Activated T-helper 1 cell treated with Interleukin-2 at 50 U/mL for 16 hours (primary cell): ENCODE measurements at places on chromosomes 7 and 10.

- no peak for DNase-seq
These were observed 98.6 kb downstream of the GRM8 start for GRCh38 chr7:127154101-127154500.

GRCh38 chr7:129803546-129804081, 149.1 kb downstream of the UBE2H start:
- no peak for DNase-seq

DNA sequence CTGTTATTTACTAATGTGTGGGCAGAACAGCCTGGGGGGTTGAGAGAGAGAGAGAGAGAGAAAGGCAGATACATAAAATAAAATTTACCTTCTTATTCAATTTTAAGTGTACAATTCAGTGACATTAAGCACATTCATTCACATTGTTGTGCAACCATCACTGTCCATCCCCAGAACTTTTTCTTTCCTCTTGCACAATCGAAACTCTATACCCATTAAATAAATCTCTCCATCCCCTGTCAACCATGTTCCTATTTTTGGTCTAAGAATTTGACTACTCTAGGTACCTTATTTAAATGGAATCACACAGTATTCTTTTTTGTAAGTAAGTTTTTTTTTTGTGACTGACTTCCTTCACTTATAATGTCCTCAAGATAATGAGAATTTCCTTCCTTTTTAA, 181.6 kb downstream of the SND1 start:
- no peak for DNase-seq

GRCh38 chr7:73866446-73866767, 5.4 kb downstream of the TMEM270 start:
- DNase-seq, result no peak

GRCh38 chr7:37833107-37833817, 15.1 kb upstream of the NME8 start:
- DNase-seq, result peak; percentile 3

- no peak for DNase-seq
These were observed 7.0 kb downstream of the TAX1BP1 start for GRCh38 chr7:27746978-27747377.

GRCh38 chr7:128400566-128400965, 9.2 kb downstream of the IMPDH1 start:
- DNase-seq, result no peak
